CD14-positive monocyte (primary cell): ENCODE measurements at places on chromosomes 6 and 20.

DNA sequence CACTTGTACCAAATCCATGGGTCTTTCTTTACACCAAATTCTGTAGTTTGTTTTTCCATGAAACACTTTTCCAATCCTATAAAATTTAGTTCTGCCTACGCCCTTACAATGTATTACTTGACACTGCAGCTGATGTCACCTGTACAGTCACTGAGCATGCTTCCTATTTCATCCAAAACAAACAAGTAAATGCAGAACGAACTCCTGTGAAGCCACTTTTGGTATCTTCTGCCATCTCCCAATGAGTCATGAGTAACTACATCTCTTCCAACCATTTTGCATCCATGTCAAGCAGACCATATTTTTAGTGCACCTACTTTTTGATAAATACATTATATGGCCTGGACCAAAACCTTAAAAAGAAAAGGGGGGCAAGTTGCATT lies 42.4 kb downstream of the HDDC2 start:
- no peaks in the 10 kb centered on the region for H3K27me3 ChIP-seq
- H3K27ac ChIP-seq, result no peak overlapping the region

GRCh38 chr20:36274181-36274841 lies 31.8 kb upstream of the DLGAP4 start:
- H3K4me1 ChIP-seq, result no peaks in the 10 kb centered on the region
- H3K36me3 ChIP-seq, result no peaks in the 10 kb centered on the region
- DNase-seq, result no peak
- H3K4me3 ChIP-seq, result no peak overlapping the region
- no peak overlapping the region for H3K27ac ChIP-seq

- H3K27me3 ChIP-seq, result peaks cover 15% of the 10 kb centered on the region
- peaks cover 6% of the 10 kb centered on the region for H3K4me1 ChIP-seq
- no peak overlapping the region for H3K4me3 ChIP-seq
- no peak overlapping the region for H3K27ac ChIP-seq
- DNase-seq, result no peak
- no peaks in the 10 kb centered on the region for H3K36me3 ChIP-seq
Measured at GRCh38 chr6:3757241-3757641, 5.7 kb upstream of the PXDC1 start.

GRCh38 chr6:27279513-27280063 lies 32.1 kb downstream of the PRSS16 start:
- DNase-seq, result no peak
- H3K27me3 ChIP-seq, result peaks cover 73% of the 10 kb centered on the region
- H3K4me3 ChIP-seq, result no peak overlapping the region
